ENCODE measurements at places on chromosomes 11 and 22.

- DNase-seq = no peak
Observed at GRCh38 chr11:35293035-35293434, 126.3 kb downstream of the SLC1A2 start.

GRCh38 chr11:75270896-75271418 lies 30.4 kb downstream of the TPBGL start:
- DNase-seq = no peak

GRCh38 chr22:43060183-43060582 lies 29.0 kb downstream of the TTLL1 start:
- DNase-seq = no peak

DNA sequence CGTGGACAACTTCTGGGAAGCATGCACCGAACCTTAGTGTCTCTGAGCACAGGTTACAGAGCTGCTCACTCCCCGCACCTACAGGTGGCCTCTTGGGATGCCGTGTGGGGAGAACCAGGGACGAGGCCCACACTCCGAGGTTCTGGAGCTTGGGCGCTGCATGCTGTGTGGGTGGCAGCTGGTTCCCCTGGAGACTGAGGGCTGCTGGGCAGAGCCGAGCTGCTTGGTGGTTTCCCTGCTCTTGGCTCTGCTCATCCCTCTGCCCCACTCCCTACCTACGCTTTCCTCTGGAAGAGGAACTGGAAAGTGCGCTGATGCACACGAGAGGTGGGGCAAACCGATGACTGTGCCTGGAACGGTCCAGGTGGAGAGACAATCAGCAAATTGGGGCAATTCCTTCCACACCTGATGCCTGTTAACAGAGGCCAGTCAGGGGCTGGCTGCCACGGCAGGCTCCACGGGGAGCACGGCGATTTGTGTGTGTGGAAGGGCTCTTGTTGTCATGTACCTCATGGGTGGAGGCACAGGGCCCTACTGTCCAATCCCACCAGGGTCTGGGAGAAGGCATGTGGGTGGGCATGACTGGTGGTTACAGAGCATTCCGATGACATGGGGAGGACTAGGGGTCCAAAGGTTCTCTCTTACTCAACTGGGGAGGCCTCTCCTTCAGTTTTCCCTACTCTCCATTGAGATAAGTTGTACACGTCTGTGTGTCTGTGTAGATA lies 60.9 kb downstream of the ST14 start:
- DNase-seq = no peak

DNA sequence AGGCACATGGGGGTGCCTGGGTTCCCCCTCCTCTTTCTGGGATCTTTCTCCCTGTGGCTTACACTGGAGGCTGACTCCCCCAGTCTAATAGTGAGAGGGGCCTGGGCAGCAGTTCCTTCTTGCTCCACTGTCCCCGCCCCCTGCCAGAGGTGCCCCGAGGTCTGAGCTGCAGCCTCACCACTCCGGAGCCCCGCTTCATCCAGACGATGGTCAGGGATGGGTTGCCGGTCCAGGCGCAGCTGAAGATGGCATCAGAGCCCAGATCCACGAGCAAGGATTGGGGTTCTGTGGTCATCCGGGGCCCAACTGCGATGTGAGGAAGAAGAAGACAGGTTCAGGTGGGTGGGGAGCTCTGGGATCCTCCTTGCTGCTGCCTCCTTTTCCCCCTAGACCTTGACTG lies 91.1 kb downstream of the ST3GAL4 start:
- no peak for DNase-seq

DNA sequence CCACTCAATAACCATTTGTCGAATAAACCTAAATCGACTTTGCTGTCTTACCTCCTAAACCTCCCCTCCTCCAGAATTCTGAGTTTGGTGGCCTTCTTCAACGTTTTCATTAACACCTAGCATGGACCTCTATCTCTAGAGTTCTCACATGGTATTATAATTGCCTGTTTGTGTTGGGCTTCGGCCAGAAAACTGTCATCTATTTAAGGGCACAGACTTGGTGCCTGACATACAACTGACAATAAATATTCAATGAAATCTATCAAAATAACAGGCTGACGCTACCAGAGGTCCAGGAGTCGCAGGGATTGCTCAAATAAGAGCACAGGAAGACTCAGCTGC lies 687 bp downstream of the ALKBH8 start:
- no peak for DNase-seq

DNA sequence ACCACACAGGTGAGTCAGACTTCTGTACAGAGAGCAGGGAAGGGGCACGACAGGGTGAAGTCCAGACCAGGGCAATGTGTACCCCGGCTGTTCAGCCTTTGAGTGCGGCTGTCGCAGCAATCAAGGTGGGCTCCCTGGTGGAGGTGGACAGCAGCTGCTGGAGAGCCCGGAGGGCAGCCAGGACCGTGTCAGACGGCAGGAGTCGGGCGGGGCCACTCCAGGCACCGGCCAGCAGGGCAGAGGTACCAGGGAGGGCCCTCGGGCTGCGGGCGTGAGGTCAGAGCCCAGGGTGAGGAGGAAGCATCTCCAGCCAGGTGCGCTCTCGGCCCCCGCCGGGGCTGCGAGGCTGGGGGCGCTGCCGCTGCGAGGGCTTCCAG lies 802 bp upstream of the PIM3 start:
- DNase-seq = no peak

- no peak for DNase-seq
Observed at GRCh38 chr11:107221748-107222285, 203.5 kb upstream of the GUCY1A2 start.

- no peak for DNase-seq
Observed at GRCh38 chr11:128723531-128723930, 29.7 kb downstream of the FLI1 start.

- DNase-seq = no peak
Observed at GRCh38 chr11:124608147-124608546, 3.1 kb upstream of the PANX3 start.

DNA sequence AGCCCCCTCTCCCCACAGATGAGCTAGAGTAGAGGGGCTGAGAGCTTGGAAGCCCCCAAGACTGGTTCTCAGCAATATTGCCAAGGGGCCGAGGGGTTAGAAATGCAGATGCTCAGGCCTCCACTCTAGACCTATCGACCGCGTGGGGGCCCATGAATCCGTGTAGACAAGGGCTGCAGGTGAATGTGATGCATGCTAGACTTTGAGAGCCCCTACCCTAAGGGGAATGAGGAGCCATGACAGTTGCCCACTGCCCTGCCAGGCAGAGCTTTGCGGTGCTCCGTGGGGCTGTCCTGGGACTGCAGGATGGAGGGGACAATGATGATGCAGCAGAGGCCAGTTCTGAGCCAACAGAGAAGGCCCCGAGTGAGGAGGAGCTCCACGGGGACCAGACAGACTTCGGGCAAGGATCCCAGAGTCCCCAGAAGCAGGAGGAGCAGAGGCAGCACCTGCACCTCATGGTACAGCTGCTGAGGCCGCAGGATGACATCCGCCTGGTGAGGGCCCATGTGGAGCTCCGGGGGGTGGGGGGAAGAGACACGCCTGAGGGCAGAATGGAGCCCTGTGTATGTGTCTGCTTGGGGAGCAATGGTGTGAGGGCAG lies 1.3 kb downstream of the SSH3 start:
- DNase-seq = no peak

DNA sequence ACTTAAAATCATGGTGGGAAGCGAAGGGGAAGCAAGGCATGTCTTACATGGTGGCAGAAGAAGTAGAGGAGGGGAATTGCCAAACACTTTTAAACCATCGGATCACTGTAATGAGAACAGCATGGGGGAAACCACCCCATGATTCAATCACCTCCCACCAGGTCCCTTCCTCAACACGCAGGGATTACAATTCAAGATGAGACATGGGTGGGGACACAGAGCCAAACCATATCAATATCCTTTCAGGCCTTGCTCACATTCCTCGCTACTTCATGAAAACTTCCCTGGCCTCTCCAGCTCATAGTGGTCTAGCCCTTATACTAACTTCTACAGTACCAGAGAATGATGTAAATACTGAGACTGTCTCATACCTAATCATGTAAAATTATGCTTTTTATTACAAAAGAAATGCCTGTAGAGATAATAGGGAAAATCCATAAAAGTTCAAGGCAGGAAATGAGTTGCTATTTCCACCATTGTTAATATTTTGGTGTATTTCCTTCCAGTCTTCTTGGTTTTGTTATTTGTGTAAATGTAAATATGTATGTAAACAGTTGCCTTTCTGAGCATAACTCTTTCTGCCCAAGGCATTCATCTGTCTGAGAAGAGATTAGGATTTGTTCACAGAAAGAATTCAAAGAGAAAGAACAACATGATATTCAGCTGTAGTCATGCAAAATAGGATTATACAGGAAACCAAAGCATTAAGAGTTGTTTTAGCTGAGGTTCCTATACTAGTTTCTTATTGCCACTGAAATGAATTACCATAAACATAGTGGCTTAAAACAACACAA lies 104.3 kb upstream of the LDLRAD3 start:
- DNase-seq = no peak
